Neuronal stem cell (in vitro differentiated cells): ENCODE measurements at places on chromosomes 1 and 21.

DNA sequence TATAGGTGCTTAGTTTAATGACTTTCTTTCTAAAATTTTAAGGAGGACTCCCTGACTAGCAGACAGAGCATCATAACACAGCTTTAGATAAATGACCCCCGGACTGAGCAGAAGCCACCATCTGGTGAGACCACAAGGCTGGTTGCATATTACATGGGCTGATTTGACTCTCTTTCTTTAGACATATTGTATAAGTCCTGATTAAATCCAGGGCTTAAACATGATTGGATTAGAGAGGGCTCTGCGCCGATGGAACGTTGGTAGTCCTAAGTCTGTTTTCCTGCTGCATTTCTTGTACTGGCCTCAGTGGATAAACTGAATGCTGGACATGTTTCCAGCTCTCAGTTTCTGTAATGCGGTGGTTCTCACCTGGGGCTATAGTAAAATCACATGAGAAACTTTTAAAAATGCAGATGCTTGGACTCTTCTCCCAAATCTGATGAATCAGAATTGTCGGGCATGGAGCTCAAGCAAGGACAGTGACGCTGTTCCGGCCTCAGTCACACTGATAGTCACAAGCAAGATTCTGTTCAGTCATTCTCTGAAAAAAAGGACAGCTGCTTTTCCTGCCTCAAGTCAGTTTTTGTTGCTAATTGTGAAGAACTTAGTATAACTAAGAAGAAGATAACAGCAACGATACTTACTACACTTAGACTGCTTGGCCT is 16.6 kb downstream of the DDI2 start:
- DNase-seq: no peak

GRCh38 chr21:33441489-33442477 is 38.0 kb downstream of the TMEM50B start:
- DNase-seq: no peak

GRCh38 chr1:163897412-163898155 is 575.8 kb downstream of the NUF2 start:
- DNase-seq: no peak

GRCh38 chr1:53071167-53071865 is 9.3 kb downstream of the PODN start:
- no peak for DNase-seq

DNA sequence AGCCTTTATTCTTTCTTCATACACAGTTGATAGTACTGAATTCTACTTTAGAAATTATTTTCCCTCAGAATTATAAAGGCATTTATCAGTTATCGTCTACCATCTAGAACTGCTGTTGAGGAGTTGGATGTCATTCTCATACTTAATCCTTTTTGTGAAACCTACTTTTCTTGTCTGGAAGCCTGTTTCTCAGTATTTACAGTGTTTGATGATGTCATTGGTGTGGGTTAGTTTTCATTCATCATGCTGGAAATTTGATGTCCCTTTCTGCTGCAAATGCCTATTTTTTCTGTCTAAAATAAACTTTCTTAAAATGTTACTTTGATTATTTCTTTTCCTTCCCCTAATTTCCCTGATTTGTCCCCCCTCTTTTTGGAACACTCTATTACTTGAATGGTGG is 22.8 kb upstream of the ZNF281 start:
- no peak for DNase-seq

DNA sequence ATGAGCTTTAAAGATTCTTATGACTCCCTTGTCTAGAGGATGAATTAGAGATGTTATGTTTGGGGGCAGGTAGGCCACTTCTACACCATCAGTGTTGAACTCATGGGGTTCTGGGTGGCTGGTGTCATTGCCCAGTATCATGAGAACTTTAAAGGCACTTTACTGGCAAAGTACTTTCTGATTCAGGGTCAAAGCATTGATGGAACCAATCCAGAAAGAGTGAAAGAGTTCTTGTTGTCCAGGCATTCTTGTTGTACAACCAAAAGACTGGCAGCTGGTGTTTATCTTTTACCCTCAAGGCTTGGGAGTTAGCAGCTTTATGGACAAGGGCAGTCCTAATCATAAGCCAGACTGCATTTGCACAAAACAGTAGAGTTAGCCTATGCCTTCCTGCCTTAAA is 673.0 kb downstream of the USP25 start:
- no peak for DNase-seq
